ENCODE measurements at places on chromosomes 12 and 14.

DNA sequence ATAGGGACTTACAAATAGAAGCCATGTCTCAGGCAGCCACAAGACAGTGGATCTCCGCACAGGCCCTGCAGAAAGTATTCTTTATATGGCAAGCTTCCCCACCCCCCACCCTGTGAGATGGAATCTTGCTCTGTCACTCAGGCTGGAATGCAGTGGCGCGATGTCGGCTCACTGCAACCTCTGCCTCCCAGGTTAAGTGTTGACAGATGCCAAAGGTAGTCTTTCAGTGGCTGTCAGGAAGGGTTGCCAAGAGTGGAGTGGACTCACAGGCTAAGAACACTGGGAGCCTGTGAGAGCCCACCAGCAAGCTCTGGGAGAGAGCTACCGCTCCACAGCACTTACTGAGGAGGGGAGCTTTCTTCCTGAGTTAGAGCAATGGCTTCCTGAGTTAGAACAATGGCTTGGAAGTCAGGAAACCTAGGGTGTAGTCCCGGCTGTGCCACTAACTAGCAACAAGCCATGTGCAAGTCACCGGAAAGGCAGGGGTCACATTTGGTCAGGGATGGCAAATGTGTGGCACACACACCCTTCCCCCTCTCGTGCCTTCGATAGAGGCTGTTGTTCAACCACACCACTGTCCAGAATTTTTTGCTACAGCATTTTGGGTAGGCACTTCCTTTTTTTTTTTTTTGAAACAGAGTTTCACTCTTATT is 2.6 kb downstream of the RNASE1 start:
- no peak for DNase-seq

GRCh38 chr12:51528852-51529650 is 62.0 kb upstream of the SCN8A start:
- DNase-seq: no peak

- no peak for DNase-seq
Measured at GRCh38 chr12:133264173-133264572, 28.5 kb upstream of the ANHX start.

GRCh38 chr12:108915632-108916133 is 35.8 kb downstream of the DAO start:
- DNase-seq: no peak

DNA sequence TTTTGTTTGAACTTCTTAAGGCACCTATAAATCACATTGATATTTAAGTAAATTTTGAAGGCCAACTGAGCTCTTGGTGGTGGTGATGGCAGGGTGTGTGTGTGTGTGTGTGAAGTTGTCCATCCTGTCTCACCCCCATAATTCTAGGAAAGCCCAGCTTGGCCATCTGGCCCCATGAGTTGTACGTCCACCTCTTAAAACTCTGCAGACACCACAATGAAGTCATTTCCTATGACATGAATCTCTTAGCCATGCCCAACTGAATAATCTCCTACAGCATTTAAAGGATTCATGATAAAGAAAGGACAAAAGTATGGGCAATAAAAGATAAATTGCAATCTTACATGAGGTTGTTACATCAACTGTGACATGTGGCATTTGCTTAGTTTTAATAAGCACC is 123.4 kb downstream of the TTC7B start:
- no peak for DNase-seq

- DNase-seq: no peak
Measured at GRCh38 chr12:116677202-116677661, 60.6 kb downstream of the SPRING1 start.

GRCh38 chr12:24947541-24948419 is 1.1 kb downstream of the BCAT1 start:
- no peak for DNase-seq

DNA sequence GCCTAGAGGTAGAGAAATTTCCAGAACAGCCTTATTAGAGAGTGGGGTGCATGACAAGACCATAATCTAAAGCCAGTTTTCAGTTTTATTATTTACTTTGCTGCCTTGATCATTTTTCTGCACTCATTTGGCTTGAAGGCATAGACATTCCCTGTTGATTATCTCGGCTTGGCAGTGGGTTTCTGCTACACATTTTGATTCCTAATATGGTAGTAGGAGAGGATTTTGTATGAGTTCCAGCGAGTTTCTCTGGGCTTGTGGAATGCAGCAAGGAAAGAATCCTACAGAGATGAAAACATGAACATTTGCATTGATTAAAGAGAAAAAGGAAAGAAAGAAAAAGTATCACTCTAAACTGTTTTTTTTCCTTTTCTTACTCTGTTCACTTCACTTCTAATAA is 281.2 kb downstream of the PAWR start:
- no peak for DNase-seq

DNA sequence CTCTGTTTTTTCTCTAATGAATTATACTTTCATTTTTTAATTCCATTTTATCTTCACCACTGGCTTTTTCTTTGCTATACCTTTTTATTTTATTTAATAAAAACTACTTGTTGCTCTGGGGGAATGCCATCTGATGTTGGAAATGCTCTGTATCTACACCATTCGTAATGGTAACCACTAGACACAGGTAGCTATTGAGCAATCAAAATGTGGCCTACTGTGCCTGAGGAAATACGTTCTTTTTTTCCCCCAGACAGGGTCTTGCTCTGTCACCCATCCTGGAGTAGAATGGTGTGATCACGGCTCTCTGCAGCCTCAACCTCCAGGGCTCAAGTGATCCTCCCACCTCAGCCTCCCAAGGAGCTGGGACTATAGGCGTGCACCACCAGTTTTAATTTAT is 140.2 kb downstream of the FUT8 start:
- no peak for DNase-seq

- DNase-seq: no peak
Measured at GRCh38 chr12:89427508-89428156, 75.3 kb upstream of the DUSP6 start.

DNA sequence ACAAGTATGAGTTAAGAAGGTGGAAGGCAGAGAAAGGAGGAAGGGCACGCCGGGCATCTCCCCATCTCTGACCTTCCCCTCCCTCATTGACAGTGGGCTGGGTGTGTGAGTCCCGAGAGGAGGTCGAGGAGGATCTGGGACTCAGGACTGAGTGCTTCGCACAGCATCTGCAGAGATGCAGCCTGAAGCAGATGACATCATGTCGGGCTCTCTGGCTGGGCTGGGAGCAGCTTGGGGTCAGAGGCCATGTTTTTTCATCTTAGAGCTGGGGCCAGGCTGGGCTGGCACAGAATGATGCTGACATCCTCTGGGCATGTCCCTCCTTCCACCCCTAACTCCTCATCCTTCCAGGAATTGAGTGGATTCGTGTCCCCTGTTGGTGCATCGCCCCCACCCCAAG is 43.5 kb downstream of the CMKLR1 start:
- no peak for DNase-seq

- no peak for DNase-seq
Measured at GRCh38 chr14:100871234-100872186, 32.0 kb downstream of the RTL1 start.

DNA sequence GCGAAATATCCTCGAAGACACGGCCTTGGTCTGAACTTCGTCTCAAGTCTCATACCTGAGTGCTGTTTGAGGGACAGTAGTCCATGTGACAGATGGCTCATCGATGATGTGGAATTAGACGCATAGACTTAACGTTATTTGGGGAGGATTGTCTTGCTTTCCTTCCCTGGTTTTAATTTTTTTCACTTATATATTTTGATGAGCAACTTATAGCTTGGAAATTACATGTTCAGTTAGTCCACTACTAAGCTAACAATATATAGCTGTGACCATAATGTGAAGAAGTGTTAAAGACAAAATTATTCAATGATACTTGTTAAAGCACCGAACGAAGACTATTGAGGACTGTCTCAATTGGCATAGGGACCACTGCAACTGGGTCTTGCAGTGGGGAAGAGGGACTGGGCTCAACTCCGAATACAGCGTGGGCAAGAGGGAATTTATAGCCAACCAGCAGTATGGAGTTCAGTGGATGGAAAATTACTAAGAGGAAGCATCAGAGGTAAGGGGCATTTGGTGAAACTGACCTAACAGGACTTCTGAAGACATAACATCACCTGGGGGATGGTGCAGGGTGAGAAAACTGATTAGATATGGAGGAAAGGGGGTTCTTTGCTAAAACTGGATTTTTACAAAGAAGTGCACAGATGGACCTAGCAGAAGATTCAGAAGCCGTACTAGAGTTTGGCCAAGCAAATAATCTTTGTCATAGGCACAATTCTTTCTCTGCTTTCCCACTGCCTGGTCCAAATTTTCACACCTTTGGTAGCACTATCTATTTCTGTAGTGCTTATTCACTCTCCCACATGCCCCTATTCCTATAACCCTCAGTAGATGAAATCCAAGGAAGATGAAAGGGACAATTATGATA is 910 bp upstream of the TM7SF3 start:
- DNase-seq: no peak

DNA sequence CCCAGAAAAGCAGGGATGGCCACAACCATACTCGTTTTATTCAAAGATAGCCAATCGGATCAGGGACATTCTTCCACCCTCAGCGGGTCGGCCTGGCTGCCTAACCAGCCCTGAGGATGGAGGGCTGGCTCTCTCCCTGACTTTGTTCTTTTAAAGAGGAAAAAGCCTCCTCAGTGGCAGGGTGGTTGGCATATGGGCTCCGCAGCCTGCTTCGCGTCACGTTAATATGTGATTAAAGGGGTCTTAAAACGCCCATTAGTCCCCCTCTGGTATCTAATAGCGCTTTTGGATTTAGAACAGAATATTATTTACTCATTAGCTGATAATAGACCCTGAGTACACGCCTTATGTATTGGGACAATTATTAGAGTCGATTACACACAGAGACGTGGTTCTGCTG is 199.4 kb downstream of the PHETA1 start:
- DNase-seq: no peak

DNA sequence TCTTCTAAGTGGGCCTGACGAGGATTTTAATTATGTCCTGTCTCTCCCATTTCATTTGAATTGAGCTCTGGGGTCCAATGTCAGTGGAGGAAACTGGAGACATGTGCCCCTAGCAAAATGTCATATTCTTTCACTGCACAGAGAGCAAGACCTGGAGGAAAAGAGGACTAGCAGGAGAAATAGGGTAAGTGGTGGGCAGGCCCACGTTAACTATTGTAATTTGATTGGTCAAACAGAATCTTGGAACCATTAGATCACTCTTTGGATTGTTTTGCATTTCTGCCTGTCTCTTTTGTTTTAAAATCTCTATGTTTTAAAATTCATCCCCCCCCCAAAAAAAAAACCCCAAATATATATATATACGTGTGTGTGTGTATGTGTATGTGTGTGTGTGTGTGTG is 113.9 kb upstream of the PELI2 start:
- no peak for DNase-seq

- no peak for DNase-seq
Measured at GRCh38 chr12:6549684-6550151, 6.1 kb downstream of the IFFO1 start.

DNA sequence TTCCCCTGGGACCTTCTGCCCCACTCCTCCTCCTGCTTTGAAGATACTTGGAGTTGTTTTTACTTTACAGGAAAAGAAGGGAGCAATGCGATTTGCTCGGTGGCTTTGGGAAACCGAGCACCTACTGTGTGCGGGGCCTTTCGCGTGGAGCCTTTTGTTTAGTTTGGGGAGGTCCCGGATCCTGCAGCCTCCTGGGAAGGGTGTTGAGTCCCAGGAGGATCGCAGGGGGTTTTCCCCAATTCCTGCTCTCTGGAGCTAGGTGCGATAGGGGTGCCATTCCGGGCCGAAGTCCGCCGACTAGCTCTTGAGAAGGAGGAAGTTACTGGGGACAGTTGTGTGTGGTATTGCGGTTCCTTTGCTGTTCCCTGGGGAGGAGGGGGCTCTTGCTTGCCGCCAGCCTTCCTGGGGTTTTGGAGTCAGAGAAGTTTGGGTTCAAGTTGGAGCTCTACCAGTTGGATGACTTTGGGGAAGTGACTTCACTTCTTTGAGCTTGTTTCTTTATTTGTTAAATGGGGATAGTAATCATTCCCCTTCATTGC is 1.1 kb downstream of the BRI3BP start:
- DNase-seq: no peak

- no peak for DNase-seq
Measured at GRCh38 chr12:122722387-122722786, 5.8 kb upstream of the HCAR3 start.

GRCh38 chr14:92646952-92647796 is 101.3 kb downstream of the LGMN start:
- no peak for DNase-seq

DNA sequence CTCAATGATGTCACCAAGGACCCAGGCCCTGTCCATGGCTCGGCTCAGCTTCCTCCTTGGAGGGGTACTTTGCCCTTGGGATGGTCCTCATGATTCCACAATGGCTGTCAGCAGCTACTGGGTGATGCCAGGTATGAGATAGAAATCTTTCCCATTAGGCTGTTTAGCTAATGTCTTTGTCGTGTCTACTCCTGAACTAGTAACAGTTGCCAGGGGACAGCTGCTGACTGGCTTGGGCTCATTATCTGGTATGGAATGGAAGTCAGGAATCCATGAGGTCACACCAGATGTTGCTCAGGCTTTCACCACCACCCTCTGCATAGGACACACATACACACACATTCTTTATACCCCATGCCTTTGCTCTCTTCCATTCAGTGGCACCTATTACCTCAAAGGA is 9.2 kb downstream of the PRPH start:
- no peak for DNase-seq

- DNase-seq: no peak
Measured at GRCh38 chr14:36522347-36522971, 2.4 kb upstream of the NKX2-1 start.

- no peak for DNase-seq
Measured at GRCh38 chr12:116089080-116089479, 188.4 kb downstream of the MED13L start.

DNA sequence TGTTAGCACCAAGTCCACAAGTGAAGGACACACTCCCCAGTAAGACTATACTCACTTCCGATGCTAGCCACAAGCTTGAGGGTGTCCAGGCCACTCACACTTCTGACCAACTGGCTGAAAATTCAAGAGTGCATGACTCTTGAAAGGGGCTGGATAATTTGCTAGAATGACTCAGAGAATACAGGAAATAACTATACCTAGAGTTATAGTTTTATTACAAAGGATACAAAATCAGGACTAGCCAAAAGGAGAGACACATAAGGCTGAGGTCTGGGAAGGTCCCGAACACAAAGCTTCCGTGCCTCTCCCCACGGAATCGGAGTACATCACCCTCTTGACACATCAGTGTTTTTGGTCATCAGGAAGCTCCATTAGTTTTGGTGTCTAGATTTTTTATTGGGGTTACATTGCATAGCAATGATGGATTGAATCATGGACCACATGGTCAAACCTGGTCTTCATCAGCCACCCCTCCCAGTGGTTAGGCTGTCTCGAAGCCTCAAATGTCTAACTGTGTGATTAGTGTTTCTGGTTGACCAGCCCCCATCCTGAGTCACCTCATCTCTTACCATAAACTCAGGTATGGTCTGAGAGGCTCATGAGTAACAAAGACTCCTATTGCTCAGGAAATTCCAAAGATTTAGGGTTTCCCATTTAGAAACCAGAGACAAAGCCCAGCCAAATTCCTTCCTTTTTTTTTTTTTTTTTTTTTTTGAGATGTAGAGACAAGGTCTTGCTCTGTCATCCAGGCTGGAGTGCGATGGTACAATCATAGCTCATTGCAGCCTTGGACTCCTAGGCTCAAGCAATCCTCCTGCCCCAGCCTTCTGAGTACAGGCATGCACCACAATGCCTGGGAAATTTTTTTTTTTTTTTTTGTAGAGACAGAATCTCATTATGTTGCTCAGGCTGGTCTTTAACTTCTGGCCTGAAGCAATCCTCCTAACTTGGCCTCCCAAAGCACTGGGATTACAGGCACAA is 472.0 kb upstream of the TBX3 start:
- DNase-seq: no peak

GRCh38 chr12:100953217-100953616 is 158.6 kb downstream of the ANO4 start:
- no peak for DNase-seq
